Natural killer cell (primary cell): ENCODE measurements at places on chromosomes 13 and 19. TPM values are rescaled to one million over a fixed set of nuclear protein-coding genes. Genes with fewer than 3 reads are reported as not detected.

- no peaks in the 10 kb centered on the region for H3K27me3 ChIP-seq
- no peak overlapping the region for H3K4me3 ChIP-seq
- DNase-seq = no peak
- no peaks in the 10 kb centered on the region for H3K36me3 ChIP-seq
- H3K27ac ChIP-seq = no peak overlapping the region
Observed at GRCh38 chr13:31818236-31818635, 78.9 kb downstream of the RXFP2 start.

- peak overlapping the region; percentile 93 for H3K4me3 ChIP-seq
- no peaks in the 10 kb centered on the region for H3K27me3 ChIP-seq
- no peak overlapping the region for H3K27ac ChIP-seq
- peaks cover 40% of the 10 kb centered on the region for H3K4me1 ChIP-seq
- DNase-seq = no peak
Observed at GRCh38 chr19:17720440-17720839, 1.2 kb downstream of the MAP1S start.

DNA sequence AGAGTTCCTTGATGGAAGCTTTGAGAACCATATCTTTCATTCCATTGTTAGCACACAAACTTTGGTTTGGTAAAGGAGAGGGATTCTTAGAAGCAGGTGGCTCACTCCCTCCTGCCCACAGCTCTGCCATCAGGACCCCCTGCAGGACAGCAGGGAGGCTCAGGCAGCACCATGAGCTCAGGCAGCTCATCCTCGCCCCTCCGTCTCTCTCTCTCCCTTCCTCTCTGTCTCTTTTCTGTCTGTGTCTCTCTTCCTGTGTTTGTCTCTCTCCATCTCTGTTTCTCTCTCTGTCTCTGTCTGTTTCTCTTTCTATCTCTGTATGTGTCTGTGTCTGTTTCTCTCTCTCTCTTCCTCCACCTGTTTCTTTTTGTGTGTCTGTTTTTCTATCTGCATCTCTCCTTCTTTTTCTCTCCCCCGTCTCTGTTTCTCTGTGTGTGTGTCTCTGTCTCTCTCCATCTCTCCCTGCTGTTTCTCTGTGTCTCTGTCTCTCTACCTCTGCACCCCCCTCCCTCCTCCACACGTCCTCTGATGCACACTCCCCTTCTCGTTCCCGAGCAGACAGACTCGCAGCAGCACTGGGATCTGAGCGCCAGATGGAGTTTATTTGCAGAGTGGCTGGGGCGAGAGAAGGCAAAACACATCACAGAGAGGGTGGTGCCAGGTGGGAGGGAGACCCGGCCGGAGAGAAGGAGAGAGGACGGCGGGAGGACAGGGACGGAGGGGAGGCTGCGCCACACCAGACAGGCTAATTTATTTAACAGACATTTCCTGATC lies 8.7 kb downstream of the SBK2 start:
- no peaks in the 10 kb centered on the region for H3K36me3 ChIP-seq
- no peaks in the 10 kb centered on the region for H3K27me3 ChIP-seq
- DNase-seq = no peak
- peaks cover 4% of the 10 kb centered on the region for H3K4me1 ChIP-seq
- H3K27ac ChIP-seq = no peak overlapping the region

DNA sequence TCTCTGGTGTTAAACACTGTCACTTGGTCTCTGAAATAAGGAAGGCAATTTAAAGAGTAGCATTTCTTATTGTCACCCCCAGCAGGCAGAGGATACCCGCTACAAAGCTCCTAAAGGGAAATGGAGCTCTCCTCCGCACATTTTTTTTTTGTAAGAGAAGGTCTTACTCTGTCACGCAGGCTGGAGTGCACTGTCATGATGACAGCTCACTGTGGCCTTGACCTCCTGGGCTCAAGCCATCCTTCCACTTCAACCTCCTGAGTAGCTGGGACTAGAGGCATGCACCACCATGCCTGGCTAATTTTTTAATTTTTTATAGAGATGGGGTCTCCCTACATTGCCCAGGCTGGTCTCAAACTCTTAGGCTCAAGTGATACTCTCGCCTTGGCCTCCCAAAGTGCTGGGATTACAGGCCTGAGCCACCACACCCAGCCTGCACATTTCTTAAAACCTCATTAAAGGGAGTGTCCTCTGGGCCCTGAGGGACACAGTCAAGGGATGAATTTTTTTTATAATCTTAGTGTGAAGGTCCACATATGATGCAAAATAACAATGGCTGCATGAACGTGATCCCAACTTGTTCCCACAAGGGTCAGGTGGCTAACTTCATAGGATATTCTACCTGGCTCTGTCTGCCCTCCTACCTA lies 32.1 kb downstream of the SLC25A30 start:
- DNase-seq = no peak
- peaks cover 7% of the 10 kb centered on the region for H3K4me1 ChIP-seq
- H3K4me3 ChIP-seq = no peak overlapping the region
- H3K36me3 ChIP-seq = peaks cover 3% of the 10 kb centered on the region
- H3K27me3 ChIP-seq = no peaks in the 10 kb centered on the region
- no peak overlapping the region for H3K27ac ChIP-seq

DNA sequence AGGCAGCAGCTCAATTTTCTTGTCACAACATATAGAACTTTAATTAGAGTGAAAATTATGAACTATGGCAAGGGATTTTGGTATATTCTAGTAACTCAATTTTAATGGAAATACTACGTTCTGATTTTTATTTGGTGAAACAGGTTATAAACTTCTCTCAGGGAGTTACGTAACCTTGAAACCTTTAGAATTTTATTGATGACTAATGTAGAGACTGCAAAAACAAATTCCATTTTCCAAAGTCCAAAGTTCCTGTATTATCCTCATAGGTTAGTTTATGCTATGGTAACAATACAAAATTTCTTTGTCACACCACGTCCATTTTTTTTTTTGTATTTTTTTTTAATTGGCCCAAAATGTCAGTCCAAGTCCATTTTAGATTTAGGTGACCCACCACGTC lies 185.7 kb downstream of the KLF5 start:
- no peak overlapping the region for H3K4me3 ChIP-seq
- H3K27ac ChIP-seq = no peak overlapping the region
- no peak for DNase-seq
- no peaks in the 10 kb centered on the region for H3K36me3 ChIP-seq
- H3K27me3 ChIP-seq = no peaks in the 10 kb centered on the region
- H3K4me1 ChIP-seq = no peaks in the 10 kb centered on the region

- DNase-seq = no peak
- no peaks in the 10 kb centered on the region for H3K4me1 ChIP-seq
- H3K27me3 ChIP-seq = no peaks in the 10 kb centered on the region
- no peak overlapping the region for H3K4me3 ChIP-seq
- H3K36me3 ChIP-seq = no peaks in the 10 kb centered on the region
Observed at GRCh38 chr13:110124201-110124940, 182.6 kb downstream of the COL4A1 start.

DNA sequence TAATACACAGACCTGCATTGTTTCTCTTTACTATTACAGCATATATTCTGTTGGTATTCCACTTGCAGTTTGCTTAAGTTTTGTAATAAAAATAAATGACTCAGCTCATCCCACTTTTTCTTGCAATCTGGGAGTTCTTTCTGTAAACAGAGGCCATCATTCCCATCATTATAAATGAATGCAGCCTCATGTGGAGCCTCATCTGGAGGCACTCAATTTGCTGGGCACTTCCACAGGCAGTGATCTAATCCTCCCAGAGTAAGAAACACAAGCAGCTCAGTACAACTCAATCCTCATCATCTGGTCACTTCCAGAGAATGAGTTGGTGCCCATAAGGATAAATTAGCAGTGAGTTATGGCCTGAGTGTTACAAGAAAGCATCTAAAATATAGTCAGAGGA lies 2801.9 kb downstream of the PCDH9 start:
- no peak overlapping the region for H3K27ac ChIP-seq
- H3K36me3 ChIP-seq = no peaks in the 10 kb centered on the region
- no peak for DNase-seq

The ZNF700 gene
- total RNA-seq = 25.1 TPM

The SLC17A7 gene
- not detected for total RNA-seq

The RNF113B gene
- total RNA-seq = not detected

The KEAP1 gene
- total RNA-seq = 39.4 TPM

The DPF1 gene
- not detected for total RNA-seq
